ENCODE measurements at places on chromosomes 5 and 9.

DNA sequence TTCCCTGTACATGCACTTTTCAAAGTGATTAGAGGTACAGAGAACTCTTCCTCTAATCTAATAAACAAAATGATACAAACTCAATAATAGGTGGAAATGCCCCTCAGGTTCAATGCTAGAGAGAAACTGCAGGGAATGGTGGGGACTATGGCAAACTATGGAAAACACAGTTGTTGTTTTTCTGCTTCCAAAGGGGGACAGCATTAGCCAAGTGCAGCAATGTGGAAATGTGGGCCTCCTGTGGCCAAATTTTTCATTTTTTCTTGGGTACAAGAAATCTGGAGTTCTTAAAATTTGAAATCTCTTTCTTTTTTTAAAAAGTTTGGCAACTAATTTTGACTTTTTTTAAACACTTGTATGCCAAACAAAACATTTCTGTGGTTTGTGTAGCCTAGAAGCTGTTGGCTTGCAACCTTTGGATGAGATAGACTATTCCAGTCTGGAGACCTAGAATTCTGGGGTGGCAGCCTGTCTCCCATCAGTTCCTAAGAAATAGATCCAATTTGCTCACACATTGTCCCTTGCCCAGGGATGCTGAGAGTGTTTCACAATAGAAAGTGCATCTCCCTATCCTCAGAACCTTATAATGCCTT lies 218.6 kb downstream of the PAPPA start:
- DNase-seq, result no peak

DNA sequence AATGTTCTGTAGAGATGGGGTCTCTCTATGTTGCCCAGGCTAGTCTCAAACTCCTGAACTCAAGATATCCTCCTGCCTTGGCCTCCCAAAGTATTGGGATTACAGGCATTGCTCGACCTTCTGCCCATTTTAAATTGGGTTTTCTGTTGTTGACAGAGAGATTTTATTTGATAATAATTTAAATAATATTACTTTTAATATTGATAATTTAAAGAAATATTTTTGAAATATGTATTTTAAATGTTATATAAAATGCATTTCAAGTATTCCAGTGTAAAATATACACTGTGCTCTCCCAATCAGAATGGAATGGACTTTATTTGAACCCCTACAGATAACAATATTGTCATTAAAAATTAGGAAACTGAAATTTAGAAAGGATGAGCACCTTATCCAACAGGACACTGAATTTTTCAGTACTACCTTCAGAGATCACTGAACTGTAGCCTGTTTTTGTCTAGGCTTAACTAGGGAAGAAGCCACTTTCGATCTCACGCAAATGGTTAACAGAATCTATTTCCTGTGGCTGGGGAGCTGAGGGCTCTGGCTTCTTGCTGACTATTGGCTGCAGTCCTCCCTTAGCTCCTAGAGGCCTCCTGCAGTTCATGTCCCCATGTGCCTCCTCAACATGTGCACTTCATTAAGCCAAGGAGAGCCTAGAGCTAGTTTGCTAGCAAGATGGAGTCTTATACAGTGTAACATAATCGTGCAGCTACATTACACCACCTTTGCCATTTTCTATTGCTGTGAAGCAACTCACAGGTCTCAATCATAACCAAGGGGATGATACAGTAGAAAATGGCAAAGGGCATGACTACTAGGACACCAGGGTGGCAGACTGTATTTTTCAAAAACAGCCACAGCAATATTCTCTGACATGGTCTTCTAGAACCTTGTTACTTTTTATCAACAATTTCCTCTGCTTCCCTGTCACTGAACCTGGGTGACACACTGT lies 150.0 kb downstream of the CDC42SE2 start:
- DNase-seq, result no peak

GRCh38 chr9:95085036-95085770 lies 232.3 kb downstream of the FANCC start:
- peak; percentile 73 for DNase-seq

DNA sequence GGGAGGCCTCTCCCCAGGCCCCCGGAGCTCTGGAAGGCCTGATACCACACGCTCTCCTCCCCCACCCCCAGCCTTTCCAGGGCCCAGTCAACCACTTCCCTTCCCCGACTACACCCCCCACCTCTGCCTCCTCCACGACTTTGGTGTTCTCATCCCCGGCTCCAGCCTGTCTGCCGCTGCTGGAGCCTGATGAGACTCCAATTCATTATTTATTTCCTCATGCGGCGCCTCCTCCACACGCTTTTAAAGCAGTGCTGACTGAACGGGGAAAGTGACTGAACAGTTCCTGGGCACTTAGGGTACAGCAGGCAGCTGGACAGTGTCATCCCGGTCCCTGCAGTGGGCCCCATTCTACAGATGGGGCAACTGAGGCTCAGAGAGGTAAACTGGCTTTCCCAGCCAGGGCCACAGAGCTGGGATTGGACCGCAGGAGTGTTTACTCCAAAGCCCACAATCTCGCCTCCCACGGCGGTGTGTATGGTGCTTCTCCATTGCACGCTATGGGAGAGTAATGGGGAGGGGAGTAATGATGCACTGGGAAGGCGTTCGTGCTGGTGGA lies 15.9 kb upstream of the RPL26L1 start:
- DNase-seq, result peak; percentile 64

DNA sequence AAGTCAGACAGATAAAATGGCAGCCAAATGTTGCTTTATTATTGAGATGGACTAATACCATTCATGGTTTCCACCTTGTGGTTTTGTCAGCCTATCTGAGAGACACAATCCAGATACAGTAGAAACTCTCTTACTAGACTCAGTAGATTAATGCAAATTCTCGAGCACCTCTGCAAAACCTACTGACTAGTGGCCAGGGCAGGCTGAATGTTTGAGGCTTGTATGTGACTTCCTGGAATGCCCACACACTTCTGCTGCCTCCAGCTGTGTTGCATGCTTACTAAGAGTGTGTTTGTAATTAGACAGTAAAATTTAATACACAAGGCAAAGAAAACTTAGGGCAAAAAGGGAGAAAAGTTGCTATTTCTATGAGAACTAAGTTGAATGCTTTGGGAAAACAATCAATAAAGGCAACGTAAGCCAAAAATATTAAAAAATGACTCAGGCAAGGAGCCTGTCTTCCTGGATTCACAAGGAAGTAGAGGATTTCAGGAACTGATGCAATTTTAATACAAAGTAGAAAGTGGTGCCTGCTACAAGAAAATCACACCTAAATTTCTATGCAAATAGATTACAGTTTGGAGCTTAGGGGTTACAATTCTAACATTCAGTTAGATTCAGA lies 30.2 kb upstream of the CCNG1 start:
- no peak for DNase-seq

GRCh38 chr5:77329664-77330430 lies 119.4 kb downstream of the PDE8B start:
- no peak for DNase-seq

- no peak for DNase-seq
These were observed 159.6 kb upstream of the TBCA start for GRCh38 chr5:77935506-77936364.

DNA sequence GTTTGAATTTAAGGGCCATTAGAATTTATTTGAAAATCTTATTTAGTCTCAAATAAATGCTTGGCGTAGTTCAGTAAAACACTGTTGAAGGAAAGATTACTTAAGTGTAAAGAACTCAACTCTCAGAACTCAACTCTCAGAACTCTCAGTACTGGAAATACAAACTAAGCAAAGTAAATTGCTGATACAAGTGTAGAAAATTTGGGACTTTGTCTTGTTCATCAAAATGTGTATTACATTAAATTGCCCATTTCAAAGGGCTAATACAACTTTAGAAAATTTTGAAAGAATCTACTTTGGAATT lies 99.4 kb downstream of the CSNK1G3 start:
- DNase-seq, result no peak

DNA sequence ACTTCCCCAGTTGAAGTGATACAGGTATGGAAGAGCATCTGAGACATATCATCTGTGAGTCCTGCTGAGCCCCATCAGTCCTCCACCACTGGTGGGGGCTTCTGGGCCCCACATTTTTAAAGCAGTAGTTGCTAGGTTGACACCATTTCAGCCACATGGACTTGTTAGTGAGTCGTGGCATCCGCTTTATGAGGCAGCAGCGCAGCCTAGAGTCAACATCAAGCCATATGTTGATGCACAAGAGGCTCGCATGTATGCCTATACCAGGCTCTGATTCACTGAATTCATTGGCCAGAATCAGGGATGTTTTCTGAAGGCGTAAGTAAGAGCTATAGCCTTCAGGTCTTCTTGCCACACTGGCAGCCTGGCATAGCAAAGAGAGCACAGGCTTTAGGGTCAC lies 26.8 kb downstream of the ZNF346 start:
- no peak for DNase-seq

DNA sequence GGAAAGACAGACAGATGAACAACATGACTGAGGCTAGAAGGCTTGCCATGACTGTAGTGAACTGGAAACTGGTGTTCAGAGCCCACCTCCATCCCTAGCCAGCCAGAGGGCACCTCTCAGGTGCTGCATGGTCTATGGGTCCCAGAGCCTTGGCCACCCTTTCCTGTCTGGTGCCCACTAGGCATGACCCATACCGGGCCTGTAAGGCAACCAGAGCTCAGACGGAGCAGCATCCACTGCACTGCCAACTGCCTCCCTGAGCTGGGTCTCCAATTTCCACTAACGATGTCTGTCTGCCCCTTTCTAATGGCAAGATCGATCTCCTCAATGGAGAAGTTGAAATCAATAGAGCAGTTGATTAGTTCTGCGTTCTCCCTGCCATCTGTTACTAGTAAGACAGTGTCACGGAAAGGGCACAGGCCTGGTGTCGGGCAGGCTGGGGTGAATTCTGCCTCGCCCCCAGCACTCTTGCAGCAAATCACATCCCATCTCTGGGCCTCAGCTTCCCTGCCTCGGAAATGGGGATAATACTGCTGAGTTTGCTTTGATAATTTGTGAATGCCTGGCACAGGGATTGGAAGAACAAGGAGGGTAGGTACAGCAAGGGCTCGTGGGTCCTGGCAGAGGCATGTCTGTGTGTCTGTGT lies 172.3 kb upstream of the MVB12B start:
- DNase-seq, result no peak

- DNase-seq, result no peak
These were observed 225.2 kb downstream of the SEMA5A start for GRCh38 chr5:9320652-9321051.

GRCh38 chr5:101561018-101561417 lies 657.9 kb upstream of the ST8SIA4 start:
- no peak for DNase-seq

DNA sequence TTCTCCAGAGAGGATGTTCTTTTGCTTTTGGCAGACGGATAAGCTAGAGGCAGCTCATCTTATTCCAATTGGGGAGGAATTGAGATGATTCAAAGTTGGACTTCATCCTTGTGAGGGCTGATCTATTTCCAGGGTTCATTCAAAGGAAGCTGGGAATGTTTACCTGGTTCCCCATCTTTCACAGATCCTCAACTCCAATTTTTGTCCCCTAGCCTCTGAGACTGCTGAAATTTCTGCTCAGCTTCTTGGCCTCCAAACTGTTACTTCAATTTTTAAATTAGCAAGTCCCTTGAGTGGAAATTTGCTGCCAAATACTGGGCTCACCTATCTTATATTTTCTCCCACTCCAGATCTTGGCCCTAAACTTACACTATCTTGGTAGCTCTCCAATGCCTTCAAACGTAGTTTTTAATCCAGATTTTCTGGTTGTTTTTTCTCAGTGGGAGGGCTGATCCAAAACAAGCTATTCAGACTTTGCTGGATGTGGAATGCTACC lies 93.9 kb upstream of the NEK6 start:
- DNase-seq, result no peak

DNA sequence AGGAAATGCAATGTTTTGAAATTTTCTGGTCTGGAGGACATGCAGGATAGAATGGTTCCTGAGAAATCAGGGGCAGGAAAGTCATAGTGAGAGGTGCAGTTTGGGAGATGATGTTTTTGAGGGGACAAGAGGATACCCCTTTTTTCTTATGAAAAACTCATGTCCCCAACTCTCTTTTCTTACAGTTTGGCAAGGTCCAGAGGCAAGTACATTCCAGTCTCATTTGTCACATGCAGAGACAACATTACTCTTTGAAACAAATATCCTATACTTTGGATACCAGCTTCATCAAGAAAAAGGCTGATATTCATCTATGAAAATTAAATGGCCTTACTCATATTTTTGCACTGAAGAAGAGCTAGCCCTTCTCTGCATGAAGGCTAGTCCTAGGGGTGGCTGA lies 48.2 kb downstream of the EQTN start:
- no peak for DNase-seq

GRCh38 chr5:54013556-54014194 lies 296.7 kb downstream of the ARL15 start:
- peak; percentile 67 for DNase-seq

- no peak for DNase-seq
These were observed 213.7 kb downstream of the NXNL2 start for GRCh38 chr9:88748566-88749261.

DNA sequence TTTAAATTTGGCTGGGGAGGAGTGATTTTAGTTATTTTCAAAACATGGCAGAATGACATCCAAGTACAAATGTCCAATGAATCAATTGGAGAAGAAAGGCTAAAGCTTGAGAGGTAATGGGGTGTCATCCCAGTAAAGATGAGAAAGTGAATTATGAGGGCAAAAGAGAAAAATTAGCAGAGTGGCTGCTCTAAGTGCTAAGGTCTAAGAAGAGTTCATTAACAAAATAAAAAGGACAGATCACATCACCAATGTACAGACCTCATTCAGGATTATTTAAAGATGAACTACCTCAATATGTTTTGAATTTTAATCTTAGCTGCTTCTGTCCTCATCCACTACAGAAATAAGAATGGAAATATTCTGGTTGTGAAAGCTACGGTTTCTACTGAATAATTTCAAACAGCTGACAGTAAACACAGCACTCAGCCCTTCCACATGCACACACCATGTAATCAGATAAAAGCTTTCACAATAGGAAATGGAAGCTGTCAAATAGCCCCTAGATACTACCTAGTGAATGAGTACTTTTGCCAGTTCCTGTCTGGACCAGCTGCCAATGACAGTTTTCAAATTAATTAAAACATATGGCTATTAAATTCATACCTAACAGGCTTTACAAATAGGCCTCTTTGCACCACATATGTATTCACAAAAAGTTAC lies 171.5 kb downstream of the SSBP2 start:
- DNase-seq, result no peak

GRCh38 chr5:125129151-125129806 lies 382.8 kb upstream of the ZNF608 start:
- DNase-seq, result no peak

- peak; percentile 88 for DNase-seq
These were observed 34.4 kb upstream of the PALM2AKAP2 start for GRCh38 chr9:109745335-109746283.

DNA sequence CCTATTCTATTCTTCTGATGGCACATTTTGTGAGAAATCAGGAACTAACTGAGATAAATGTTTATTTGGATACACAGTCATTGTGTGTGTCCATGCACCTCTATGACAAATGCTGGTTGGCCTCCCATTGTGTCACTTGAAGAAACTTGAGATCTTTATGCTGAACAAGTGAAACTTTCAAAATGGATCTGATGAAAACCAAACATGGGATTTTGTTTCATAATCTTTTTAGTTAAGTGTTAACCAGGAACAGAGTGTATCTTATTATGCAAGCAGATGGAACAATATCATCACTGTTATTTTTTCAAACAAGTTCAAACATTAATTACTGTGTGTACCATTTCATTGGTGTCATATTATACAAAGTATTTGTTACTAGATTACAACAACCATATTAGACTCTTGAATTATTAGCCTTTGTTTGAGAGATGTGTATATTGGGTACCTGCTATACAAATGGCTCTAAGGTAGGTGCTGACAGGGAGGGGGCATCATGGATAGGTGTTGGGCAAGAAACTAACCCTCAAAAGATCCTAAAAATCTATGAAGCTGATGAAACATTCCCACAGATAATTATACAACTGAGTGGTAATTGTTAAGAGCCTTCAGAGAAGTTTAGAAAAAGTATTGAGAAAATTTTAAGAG lies 159.8 kb downstream of the PALM2AKAP2 start:
- DNase-seq, result no peak
